HTR-8/SVneo (cell line): ENCODE measurements at places on chromosomes 6 and 20.

- DNase-seq: no peak
Measured at GRCh38 chr20:53750827-53751619, 157.4 kb upstream of the ZNF217 start.

DNA sequence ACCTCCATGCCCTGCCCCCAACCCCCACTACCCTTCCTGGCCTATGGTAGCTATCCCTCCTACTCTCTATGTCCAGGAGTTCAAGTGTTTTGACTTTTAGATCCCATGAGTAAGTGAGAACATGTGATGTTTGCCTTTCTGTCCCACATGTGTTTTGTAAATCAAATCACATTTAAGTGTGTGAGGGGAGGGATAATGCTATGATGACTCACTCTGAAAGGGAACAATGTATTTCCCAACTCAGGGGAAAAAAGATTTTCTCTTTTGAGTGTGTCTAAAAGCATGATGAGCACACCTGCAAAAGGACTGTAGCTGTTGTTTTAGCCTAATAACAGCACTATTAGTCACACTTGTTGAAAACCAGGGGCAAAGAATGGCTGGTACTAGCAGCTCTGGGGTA is 193.7 kb downstream of the GJA10 start:
- DNase-seq: no peak

DNA sequence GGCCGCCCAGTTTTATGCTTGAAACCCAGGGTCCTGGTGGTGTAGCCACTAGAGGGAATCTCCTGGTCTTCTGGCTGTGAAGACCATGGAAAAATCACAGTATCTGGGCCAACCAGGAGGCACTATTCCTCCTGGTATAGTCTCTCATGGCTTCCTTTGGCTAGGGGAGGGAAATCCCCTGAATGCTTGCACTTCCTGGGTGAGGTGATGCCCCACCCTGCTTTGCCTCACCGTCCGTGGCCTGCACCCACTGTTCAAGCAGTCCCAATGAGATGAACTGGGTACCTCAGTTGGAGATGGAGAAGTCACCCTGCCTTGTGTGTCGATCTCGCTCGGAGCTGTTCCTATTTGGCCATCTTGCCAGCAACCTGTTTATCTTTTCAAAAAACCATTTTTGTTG is 10.1 kb upstream of the ZNF337 start:
- DNase-seq: no peak

DNA sequence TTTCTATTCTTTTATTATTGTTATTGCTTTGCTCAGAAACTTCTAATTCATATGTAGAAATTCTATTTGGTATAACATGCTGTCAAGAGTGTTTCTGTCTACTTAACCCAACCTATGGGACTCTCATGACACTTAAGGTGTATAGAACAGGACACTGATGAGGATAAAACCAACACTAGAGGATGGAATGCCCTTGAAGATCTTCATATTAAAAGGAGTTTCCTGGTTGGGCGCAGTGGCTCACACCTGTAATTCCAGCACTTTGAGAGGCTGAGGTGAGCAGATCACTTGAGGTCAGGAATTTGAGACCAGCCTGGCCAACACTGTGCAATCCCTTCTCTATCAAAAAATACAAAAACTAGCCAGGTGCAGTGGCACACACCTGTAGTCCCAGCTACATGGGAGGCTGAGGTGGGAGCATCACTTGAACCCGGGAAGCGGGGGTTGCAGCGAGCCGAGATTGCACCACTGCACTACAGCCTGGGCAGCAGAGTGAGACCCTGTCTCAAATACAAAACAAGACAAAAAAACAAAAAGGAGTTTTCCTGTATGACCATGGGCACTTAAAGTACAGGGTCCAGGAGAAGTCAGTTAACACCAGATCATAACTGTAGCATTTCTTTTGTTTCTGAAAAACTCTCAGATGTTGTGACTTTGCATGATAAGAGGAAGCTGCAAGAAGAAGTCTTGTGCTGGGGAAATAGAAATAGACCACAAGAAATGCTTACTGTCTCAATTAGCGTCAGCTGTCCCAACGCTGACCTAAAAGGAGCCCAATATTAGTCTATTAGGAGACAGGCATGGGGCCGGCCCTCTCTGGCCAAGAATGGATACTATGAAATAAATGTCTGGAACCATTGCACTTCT is 38.9 kb upstream of the CD2AP start:
- no peak for DNase-seq

DNA sequence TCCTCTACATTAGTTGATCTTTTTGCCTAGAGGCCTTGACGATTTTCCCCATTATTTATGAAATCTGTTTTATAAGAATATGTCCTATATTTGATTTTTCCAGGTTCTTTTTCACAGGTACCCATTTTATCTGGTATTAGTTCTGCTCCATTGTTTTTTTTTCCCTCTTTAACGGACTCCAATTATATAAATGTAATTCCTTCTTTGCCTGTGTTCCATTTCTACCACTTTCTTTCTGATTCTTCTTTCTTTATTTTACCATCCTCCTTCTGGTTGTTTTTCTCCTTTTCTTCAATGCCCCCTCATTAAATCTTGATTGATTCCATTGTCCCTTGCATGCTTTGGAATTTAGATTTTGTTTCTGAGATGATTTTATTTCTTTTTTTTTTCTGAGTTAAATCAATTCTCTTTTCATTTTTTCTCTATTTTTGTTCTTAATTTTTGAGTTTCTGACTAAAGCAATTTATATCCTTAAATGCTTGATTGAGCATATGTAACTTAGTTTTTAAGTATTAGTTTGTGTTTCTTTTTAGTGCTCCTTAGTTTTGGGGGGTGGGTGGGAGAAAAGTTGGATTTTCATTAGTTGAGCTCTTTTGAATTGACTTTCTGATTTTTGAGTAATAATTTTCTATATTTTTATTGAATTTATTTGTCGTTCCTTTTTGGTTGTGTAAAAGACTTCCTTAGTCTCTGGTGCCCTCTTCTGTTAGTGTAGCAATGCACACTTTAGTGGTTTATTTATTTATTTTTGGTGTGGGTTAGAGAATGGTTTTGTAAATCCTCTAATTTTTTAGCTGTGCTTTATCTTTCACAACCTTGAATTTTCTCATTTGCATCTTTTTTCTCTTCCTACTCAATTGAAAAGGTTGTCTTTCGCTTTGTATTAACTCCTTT is 140.8 kb downstream of the FARS2 start:
- no peak for DNase-seq

DNA sequence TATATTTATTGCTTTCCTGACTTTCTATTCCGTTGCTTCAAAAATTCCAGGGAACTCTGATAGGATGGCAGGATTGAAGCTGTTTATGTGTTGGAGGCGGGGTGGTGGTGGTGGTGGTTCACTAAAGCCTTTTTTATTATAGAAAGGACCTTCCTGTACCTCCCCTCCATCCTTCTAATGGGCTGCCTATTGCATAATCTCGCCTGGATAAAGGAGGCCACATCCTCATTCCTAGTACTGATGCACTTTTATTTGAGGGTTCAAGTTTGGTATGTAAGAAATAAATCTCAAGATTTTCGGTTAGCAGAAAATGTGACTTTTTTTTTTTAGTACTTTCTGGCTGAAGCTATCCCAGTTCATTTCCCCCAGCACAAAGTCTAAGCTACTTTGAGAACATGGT is 18.7 kb upstream of the CTAGE9 start:
- no peak for DNase-seq

DNA sequence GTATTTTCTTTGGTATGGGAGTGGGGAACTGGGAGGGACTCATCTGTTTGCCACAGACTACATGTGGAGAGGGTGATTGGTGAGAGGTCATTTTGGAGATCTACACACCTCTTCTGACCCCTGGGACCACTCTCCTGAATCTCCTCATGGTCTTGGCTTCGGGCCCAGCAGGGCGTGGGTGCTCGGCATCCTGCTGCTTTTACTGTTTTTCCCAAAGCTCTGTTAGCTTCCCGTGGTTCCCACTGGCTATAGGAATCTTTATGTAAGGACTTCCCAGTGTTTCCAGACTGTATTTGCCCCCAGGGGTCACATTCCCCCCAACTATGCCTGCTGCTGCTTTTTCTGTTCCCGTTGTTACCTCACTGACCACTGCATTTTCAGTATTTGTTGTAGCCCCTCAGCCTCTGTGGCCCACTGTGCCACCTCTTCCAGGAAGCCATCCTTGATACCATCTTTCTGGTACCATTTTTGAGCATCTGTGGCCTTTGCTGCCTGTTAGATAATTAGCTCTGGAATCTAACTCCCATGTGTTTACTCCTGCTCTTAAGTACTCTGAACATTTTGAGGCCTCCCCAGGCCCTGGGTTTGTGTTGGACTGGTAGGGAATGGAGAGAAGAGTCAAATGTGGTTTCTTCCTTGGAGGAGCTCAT is 14.9 kb downstream of the PLCG1 start:
- no peak for DNase-seq

DNA sequence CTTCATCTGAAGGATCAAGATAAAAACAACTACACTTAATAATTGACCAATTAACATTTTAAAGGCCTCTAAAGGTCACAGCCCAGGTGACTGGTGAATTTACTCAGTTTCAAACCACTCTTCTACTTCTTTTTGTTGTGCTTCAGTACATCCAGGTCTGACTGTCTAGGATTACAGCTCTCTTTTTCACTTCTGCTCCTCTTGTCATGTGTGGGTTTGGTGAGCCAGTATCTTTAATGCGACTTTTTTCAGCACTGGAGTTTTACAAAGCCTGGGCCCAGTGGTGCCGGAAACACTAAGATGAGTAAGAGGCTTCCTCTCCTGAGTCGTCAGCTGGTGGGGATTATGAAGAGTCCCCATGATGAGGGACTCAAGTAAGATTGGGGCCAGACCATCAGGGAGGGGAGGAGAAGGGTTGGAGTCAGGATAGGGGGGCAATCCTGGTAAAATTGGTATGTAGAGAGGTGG is 27.0 kb downstream of the HECA start:
- no peak for DNase-seq

DNA sequence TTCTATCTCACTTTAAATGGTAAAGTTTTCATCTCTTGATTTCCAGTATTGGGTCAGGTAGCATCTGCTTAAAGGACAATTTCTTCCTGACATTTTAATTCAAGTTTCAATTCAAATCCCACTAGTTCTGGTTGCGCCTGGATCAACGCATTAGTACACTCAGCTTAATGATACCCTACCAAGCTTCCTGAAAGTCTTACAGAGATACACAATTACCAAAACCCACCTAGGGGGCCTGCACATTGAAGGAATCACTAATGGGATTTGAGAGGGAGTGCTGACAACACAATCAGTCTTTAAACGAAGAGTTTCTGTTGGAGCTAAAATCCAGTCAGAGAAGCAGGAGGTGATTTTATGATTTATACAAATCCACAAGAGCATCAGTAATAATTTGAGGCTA is 293.0 kb downstream of the PHF3 start:
- DNase-seq: no peak

DNA sequence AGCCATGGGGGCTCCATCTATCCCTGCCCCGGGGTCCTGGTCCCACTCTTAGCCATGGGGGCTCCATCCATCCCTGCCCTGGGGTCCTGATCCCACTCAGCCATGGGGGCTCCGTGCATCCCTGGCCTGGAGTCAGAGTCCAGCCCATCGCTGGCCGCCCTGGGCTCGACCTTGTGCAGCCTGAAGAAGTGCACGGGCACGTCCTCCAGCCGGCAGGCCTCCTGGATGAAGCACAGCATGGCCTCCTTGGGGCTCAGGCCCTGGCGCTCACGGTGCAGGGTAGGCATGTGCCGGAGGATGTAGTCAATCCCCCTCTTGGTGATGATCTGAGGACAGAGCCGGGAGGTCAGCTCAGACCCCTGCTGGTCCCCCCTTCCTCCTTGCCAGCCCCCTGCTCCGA is 15.6 kb downstream of the FRMD1 start:
- no peak for DNase-seq

- DNase-seq: no peak
Measured at GRCh38 chr20:36390719-36391415, 84.7 kb downstream of the DLGAP4 start.

DNA sequence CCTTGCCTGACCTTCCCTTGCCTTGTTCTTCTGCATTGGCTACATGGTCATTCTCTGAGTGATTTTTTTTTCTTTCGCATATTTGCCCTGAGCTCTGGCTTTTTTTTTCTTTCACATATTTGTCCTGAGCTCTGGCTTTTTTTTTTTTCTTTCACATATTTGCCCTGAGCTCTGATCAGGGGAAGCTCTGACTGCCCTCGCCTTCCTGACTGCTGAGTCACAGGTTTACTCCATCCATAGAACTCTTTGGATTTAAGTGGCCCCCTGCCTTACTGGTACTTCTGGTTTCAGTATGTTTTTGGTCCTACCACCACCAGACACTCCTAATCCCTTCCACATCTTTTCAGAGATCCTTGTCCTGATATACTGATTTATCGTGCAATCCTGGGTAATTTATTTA is 201.1 kb downstream of the OGFRL1 start:
- peak; percentile 46 for DNase-seq
